ENCODE measurements at places on chromosomes 2 and 18.
A peak's percentile ranks its signal among the peaks of the same experiment; 100 is the strongest.

- DNase-seq, result no peak
Measured at GRCh38 chr2:88087763-88088162, 20.1 kb downstream of the SMYD1 start.

GRCh38 chr18:49206717-49207116, 253.7 kb downstream of the DYM start:
- no peak for DNase-seq

- DNase-seq, result no peak
Measured at GRCh38 chr2:215906458-215906857, 106.9 kb downstream of the MREG start.

DNA sequence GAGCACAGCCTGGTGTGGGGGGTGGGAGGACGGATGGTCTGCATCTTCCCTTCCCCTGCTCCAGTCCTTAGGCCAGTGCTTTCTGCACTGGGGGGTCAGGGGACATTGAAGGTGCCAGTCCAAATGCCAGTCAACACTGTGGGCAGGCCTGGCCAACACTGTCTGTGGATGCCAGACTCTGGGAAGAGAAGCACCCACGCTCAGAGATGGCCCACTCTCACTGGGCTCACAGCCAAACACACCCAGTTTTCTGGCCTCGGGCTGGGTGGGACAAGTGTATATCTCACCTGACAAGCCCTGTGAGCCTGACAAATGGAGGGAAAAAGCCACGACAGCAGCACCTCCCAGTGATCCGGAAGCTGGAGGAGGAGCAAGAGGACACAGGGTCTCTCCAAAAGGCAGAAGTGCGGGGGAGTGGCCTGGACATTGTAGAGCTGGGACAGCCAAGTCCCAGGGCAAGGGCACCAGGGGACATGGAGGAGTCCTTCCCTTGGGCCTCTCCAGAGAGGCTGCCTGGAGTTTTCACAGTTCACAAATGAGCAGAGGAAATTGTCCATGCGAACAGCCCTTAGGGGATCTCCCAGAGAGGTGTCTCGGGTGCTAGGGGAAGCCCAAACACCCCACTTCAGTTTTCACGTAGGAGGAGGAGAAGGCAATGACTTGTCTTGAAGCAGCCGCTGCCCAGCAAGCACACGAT, 79.3 kb downstream of the SDC1 start:
- no peak for DNase-seq

DNA sequence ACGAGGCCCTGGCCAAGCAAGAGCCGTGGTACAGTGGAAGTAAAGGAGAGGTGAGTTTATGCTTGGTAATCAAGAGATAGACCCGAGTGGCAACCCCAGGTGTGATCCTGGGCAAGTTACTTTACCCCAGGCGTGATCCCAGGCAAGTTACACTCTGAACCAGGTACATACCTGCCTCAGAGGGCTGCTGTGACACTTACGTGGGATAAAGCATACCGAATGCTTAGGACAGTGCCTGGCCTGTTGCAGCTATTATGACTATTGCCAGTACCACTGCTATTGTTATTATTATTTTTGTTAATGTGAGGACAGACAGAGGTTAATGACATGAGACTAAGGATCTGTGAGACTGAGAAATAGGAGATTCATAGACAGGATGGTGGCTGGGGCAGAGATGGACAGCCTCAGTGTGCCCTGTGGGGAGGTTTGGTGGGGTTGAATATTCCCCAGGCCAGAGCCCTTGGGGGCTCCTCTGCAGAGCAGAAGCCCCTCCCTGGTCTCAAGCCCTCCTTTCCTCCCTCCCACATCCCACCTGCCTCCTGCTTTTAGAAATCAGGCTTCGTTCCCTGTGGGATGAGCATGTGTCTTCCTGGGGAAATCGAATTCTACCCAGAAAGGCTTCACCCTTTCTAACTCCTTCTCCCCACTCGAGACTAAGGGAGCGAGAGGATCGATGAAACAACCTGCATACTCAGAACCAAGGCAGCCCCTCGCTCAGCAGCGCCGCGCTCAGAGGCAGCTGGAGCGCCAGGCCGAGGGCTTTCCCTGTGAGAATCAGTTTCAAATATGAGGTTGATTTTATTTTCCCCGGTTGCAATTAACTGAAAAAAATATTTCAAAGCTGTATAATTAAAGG, 62.0 kb upstream of the SIX3 start:
- DNase-seq, result no peak

- no peak for DNase-seq
Measured at GRCh38 chr2:31413025-31413424, 1.5 kb downstream of the XDH start.

DNA sequence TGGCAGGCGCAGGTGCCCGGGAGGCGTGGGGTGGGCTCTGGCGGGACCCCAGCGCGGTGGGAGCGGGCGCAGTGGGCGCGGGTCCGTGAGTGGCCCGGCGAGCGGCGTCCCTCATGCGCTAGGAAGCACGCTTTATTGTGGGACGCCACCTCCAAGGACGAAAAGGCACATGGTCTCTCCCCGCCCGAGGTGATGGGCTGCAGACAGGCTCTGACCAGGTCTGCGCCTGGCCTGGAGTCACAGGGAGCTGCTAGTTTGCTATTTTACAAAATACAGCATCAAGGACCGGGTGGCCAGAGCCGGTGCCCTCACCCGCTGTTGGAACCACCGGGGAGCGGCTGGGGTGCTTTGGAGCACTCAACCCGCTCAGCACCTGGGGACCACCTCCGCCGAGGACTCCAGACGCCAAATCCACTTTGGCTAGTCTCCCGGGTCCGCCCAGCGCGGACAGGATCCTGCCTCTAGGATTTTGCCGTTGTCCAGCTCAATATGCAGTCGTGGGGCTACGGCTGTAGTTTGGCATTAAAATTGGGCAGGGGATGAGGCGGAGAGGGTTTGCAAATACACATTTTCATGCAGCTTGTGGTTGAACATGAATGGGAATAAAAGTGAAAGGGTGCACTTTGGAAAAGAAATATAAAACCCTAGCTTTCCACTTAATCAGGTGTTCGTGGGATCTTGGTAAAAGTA, 65.4 kb downstream of the LRRFIP1 start:
- DNase-seq, result no peak

GRCh38 chr2:41182961-41183360, 731.1 kb upstream of the SLC8A1 start:
- DNase-seq, result no peak

- DNase-seq, result no peak
Measured at GRCh38 chr2:11312770-11313471, 31.5 kb downstream of the ROCK2 start.

GRCh38 chr18:6711467-6711866, 18.0 kb upstream of the ARHGAP28 start:
- no peak for DNase-seq

DNA sequence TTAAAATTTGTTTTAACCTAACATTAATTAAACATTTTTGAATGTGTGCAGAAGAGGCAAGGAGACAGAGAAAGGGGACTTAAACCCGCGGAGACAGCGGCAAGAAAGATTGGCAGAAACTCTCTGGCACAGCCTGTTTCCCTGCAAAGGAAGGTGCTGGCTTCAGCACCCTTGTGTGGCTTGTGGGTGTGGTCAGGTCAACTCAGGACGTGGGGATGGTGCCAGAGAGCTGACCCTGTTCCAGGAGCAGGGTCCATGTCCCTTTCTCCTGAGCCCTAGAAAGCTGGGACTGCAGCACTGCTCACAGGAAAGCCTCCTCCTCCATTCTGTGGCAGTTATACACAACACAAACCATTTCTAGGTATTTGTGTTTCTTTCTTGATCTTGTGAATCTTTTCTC, 176.2 kb upstream of the ST6GAL2 start:
- no peak for DNase-seq

- no peak for DNase-seq
Measured at GRCh38 chr2:88838165-88838635, 146.7 kb downstream of the RPIA start.

- DNase-seq, result no peak
Measured at GRCh38 chr18:36493349-36494159, 196.0 kb downstream of the FHOD3 start.

GRCh38 chr2:127953128-127953718, 67.5 kb upstream of the AMMECR1L start:
- no peak for DNase-seq

- DNase-seq, result no peak
Measured at GRCh38 chr2:186159101-186159500, 327.0 kb upstream of the ZC3H15 start.

GRCh38 chr2:159052157-159052601, 83.7 kb downstream of the TANC1 start:
- no peak for DNase-seq

GRCh38 chr2:227423656-227424499, 36.1 kb upstream of the SCYGR1 start:
- DNase-seq, result no peak

DNA sequence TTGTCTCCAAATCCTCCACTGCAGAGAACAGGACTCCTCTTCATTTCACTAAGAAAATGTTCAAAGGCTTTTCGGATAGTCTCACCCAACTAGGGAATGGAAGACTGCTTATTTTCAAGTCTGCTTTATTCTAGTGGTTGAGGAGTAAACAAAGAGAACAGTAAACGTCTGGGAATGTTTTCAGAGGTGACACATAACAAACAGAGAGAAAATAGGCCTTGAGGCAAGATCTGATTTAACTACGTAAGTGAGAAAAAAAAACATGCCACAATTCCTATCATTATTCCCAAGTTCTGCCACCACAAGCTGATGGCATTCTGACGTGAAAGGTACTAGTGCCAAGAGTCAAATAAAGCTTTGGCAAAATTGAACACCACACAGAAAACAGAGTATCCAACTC, 16.7 kb upstream of the WIPF1 start:
- no peak for DNase-seq

GRCh38 chr2:230582851-230583283, 129.8 kb upstream of the CAB39 start:
- peak; percentile 31 for DNase-seq

- DNase-seq, result no peak
Measured at GRCh38 chr2:223041527-223042109, 10.4 kb upstream of the KCNE4 start.

DNA sequence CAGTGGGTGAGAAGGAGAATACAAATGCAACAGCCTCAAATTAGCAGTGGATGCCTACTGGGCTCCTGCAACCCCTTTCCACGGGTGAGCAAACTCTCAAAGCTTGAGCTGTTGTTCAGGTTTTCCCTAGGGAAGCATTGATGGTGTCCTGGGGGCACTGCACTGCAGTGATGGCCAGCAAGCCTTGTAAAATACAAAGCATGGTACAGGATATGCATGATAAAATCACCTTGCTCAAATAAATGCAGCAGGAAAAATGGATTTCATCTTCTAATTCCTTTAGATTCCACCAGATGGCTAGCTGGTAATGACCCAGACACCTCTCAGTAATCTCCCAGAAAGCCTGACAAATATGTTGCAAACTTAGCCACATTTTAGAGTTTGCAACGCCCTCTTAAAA, 698.2 kb downstream of the TRIB2 start:
- DNase-seq, result no peak

DNA sequence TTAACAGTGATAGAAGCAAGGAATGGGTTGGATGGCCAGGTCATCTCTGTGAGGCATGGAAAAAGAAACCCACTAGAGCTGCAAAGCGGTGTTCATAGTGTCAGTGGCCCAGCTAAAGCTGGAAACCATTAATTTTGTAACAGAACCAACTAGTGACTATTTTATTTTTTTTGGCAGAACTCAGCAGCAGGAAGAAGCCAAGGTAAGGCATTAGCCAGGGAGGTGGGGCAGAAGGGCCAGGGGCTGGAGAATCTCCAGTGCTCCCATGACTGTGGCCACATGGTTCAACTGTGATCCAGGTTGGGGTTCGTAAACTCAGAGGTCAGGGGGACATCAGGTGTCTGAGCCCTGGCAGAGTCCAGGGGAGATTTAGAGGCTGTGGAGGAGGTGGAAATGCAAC, 25.9 kb upstream of the YES1 start:
- DNase-seq, result no peak

GRCh38 chr2:82690757-82691411, 1768.2 kb downstream of the SUCLG1 start:
- no peak for DNase-seq

GRCh38 chr2:228282376-228282775, 100.9 kb upstream of the SPHKAP start:
- DNase-seq, result no peak

- DNase-seq, result no peak
Measured at GRCh38 chr2:96151595-96152303, 6.5 kb upstream of the DUSP2 start.

- DNase-seq, result no peak
Measured at GRCh38 chr2:85911814-85912692, 23.3 kb upstream of the ST3GAL5 start.

DNA sequence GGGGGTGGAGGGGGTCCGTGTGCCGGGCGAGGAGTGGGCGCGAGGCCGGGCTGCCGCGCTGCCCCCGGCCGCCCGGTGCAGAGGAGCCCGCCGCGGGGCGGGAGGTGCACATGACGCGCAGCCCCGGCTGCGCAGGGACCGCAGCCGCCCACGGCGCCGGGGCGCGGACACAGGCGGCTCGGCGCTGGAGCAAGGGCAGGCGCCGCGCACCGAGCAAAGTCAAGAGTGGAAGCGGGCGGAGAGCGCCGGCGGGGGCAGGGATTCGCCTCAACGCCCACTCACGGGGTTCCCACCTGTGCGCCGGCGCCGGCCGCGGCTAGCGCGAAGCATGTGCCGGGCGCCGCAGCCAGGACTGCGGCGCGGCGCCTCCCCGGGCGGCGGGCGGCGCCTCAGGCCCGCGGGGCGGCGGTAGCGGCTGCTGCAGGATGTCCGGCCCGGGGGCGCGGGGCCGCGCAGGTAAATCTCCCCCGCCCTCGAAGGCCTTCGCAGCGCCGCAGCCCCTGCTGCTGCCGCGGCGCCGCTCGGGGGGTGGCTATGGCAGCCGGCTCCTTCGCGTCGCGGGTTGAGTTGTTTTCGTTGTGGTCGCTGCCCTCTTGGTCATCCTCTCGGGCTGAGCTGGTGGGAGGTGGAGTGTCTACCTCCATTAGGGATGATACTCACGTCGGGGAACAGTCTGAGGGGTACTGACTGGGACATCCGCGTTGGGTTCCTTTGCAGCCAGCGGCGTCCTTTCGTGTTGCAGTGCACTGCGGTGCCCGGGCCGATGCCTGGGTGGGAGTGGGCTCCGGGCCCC, 216.3 kb upstream of the DTNA start:
- DNase-seq, result no peak

DNA sequence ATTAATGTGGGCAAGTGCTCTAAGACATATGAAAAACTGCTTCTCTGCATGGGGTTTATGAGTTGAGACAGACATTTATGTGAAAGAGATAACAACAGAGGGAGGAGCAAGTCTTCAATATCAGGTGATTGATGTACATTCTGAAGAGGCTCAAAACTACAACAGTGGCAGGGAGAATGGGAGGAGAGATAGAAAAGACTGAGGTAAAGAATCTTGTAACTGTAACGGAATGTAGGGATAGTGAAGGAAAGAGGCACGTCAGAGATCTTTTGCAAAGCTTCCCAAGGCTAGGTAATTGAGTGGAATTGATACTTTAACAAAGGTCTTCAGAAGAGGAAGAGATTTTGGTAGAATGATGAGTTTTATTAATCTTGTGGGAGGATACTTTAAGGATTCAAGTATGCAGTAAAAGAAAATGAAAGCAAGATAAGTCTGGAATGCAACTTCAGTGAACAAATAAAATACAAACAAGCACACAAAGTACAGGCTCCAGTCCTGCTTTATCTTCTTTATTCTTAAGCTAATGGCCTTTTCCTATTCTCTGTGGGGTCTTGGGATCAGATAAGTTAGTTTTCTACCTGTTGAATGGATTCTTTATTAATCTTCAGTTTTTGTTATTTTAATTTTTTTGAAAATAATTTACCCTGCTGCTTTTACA, 15.0 kb downstream of the SMAD4 start:
- no peak for DNase-seq

GRCh38 chr2:151827564-151828142, 568 bp downstream of the ARL5A start:
- DNase-seq, result no peak

- DNase-seq, result no peak
Measured at GRCh38 chr2:170229125-170229524, 51.2 kb downstream of the MYO3B start.

GRCh38 chr18:57004366-57005121, 142.3 kb upstream of the BOD1L2 start:
- DNase-seq, result no peak
